ENCODE measurements at places on chromosomes 4 and X.

DNA sequence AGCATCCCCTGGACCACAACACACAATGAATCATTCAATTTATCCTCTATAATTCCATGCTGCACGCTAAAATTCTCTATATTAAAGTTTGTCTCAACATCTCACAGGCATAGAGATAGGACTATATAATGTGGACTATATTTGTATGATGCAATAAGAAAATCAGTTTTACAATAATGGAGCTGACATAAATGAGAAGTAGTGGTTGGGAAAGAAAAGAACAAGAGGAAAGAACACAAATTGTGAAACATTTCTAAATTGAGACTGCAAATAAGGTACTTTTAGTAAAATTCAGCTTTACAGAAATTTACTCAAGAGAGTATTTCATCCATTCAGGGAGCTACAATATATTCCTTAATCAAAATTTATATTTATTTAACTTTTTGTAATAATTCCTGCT lies 120.4 kb downstream of the ARAP2 start:
- DNase-seq, result no peak

DNA sequence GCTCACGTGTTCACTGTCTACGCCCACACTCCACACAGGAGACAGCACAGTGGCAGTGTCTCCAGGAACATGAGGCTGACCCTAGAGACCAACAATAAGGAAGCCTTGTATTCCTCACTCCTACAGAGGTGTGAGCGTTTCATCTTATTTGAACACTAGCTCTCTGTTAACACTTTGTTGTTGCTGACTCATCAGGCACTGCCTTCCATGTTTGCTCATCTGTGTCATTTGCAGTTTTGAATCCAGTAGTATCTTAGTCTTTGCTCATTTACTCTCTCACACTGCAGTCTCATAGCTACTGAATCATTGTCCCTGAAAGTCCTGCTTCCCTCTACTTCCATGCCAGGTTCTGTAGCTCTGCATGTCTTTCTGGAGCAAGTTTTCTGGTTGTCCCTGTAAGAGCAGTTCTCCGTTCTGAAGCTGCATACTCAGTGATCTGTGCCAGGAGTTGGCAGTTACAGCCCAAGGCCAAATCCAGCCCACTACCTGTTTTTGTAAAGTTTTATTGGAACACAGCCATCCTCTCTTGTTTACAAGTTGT lies 80.3 kb upstream of the DCLK2 start:
- no peak for DNase-seq

- DNase-seq, result no peak
Measured at GRCh38 chrX:45851434-45851991, 650.8 kb upstream of the DIPK2B start.

- DNase-seq, result no peak
Measured at GRCh38 chr4:6257247-6258025, 12.2 kb upstream of the WFS1 start.

GRCh38 chrX:100829730-100830129 lies 9.5 kb downstream of the CSTF2 start:
- DNase-seq, result no peak

GRCh38 chr4:40731792-40732245 lies 17.9 kb upstream of the NSUN7 start:
- no peak for DNase-seq

DNA sequence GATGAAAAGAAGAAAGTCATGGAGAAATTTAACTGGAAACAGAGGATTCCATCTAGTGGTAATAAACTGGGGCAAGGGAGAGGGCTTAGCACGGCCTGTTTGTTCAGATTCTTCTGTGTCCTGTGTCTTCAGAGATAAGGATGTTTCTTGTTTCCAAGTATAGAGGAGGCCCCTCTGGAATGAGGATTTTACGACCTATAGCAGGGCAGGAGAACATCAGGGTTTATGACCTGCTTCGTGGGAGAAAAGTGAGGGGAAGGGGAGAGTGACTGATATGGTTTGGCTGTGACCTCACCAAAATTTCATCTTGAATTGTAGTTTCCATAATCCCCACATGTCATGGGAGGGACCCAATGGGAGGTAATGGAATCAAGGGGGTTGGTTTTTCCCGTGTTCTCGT lies 93.0 kb upstream of the LDB2 start:
- no peak for DNase-seq

- no peak for DNase-seq
Measured at GRCh38 chr4:68997040-68997439, 45.4 kb upstream of the UGT2A3 start.

DNA sequence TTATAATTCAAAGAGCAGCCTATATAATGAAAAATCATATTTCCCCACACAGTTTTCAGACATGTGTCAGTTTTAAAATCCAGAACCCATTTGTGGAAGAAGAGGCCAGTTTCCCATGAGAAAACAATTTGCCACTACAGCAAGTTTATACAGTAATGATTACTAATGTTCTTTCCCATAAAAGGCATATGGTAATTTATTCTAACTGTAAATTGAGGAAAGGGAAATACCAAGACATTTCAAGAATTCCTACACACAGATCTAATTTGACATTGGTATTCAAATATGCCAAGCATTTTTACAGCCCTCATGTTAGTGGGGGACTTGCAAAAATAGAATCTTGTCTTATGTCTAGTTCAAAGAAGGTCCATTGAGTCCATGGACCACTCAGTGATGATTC lies 1368.6 kb downstream of the FSTL5 start:
- DNase-seq, result no peak

Measured in smooth muscle cell of the brain vasculature (primary cell).